ENCODE measurements at places on chromosomes 5 and 9.

DNA sequence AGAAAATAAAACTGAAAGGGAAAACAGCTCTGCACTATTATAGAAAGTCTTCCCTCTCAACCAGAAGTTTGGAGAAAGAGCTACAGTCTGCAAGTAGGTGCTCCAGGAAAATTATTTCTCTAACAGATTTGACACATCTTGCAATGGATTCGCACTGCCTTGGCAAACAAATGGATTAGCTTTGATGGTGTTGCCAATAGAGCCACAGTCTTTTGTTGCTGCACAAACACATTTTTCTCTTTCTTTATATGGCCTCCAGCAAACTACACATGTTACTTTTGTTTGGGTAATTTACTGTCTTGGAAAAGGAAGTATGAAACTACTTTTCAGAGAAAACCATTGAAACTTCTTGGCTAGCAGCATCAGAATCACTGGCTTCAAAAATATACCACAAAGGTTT lies 523.1 kb downstream of the EFNA5 start:
- DNase-seq = no peak

GRCh38 chr5:133147411-133147810 lies 95.6 kb downstream of the HSPA4 start:
- DNase-seq = no peak

DNA sequence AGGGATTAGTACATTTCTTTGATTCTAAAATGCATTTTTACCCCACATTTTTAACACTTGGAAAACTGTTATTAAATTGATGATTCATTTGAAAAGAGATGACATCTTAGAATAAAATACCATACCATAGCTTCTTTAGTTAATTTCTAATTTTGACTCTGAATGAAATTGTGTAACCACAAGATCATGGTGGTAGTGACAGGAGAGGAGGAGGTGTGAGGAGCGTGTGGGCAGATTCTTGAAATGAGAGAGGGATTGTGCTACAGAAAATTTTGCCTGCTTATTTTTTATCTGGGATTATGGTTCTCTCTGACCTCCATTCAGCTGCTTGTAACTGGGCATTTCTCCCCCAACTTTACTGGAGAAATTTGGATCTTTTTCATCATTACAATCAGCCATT lies 173.3 kb upstream of the CLINT1 start:
- DNase-seq = no peak

DNA sequence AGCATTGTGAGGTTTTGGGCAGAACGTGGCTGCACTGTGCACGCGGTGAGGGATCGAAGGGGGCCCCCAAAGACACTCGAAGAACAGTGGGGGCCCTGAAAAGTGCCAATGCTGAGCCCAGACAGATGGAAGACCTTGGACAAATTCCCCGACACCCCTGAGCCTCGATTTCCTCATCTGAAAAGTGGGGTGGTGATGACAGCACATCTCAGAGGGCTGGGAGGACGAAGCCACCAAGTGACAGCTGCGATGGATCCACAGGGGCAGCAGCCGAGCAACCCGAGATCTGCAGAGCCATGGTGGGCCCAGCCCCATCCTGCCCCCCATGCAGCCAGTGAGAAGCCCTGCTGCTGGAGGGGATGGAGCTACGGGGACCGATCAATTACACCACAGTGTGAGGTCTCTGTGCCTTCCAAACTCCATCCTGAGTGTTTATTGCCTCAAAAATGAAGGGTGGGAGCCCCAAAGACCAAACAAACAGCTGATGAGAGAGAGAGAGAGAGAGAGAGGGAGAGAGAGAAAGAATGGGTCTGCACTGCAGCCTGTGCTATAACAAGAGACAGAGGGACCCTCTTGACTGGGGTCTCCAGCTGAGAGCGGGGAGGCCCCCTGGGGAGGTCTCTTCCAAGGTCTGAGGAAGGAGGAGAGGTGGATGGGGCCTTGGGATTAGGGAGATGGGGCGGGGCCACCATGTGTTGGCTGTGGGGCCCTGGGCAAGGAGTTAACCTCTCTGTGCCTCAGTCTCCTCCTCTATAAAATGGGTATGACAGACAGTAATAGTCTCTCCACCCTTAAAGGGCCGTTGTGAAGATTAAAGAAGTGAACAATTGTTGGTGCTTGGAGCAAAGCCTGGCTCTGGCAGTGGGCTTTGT lies 134.4 kb upstream of the IER5L start:
- no peak for DNase-seq

DNA sequence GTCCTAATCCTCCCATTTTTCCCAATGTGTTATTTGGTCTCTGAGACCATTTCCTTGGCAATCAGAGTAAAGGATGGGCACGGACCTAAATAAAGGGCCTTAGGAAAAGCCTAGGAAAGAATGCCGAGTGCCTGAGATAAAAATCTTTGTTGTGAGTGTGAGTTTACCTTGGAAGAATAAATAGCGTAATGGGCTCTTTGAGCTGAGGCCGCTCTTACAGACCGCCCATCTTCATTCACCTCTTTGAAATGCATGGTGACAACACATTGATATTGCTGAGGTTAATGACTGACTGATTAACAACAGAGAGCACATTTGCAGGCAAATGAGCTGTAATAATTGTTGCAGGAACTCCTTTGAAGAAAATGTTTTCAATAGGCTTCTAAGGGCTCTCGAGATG lies 1967.1 kb upstream of the WWC1 start:
- no peak for DNase-seq

- no peak for DNase-seq
Measured at GRCh38 chr5:171634511-171634910, 151.1 kb upstream of the SMIM23 start.

DNA sequence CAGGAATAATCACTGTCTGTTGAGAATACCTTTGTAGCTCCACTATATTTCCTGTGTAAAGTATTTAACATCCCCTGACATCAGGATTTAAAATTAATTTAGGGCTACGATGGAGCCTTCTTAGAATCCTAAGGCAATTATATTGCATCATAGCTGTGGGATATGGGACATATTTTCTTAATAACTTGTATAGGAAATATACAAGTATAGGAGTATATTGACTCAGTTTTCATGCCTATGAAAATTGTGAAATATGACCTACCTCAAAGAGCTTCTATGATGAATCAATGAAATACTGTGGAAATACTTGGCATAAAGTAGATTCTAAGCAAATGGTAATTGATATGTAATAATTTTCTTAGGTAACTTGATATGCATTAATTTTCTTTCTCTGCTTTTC lies 221.0 kb upstream of the KLF4 start:
- DNase-seq = no peak

GRCh38 chr9:86079421-86079831 lies 19.9 kb downstream of the GOLM1 start:
- DNase-seq = no peak

- DNase-seq = no peak
Measured at GRCh38 chr9:114938687-114939575, 8.5 kb upstream of the TNFSF8 start.

- DNase-seq = no peak
Measured at GRCh38 chr5:134846641-134846960, 833 bp downstream of the C5orf24 start.

DNA sequence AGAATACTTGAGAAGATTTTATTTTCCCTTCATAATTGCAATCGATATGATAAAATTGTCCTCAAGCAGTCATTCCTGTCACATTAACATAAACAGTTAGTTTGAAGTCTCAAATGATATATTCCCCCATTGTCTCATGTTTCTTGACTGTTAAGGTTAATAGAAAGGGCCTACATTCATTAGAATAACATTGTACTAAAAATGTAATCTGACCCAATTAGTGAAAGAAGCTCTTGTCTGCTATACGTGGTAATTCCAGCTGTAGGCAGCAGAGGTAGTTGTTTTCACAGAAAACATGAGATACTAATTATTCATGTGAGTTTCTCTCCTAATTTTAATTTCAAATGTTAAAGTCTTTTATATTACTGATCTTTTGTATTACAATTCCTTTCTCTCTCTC lies 25.9 kb upstream of the AP3B1 start:
- DNase-seq = no peak
